ENCODE measurements at places on chromosomes 11 and 22.

DNA sequence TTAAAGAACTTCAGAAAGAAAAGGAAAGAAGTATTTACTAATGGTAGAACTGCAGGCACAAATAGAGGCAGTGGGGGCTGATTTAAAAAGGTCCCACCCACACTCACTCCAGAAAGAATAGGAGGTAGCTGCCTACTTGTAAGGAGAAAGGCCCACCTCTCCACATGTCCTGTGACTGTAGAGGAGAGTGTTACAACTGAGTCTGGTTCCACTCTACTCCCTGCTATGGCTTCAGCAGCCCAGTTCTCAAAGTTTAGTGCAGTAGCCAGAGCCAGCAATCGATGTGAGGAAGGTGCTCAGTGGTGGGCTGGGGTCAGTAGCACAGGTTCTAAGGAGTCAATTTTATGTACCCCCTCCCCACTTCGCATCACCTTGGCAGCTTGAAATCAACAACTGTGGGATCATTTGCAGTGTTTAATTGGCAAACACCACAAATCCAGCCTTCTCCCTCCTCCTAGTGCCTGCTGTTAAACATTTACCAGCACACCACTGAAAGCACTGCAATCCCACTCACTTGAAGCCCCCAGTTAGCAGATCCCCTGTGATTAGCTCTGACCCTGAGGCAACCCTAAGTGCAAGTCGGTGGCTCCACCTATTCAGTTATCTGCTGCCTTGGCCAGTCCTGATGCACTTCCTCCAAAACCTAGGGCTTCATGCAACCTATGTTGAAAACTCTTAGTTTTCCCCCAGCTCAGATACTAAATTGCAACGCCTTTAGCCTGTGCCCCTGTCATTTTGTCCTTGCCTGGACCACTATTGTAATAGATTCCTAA, 146.6 kb downstream of the BBOX1 start:
- DNase-seq: no peak

DNA sequence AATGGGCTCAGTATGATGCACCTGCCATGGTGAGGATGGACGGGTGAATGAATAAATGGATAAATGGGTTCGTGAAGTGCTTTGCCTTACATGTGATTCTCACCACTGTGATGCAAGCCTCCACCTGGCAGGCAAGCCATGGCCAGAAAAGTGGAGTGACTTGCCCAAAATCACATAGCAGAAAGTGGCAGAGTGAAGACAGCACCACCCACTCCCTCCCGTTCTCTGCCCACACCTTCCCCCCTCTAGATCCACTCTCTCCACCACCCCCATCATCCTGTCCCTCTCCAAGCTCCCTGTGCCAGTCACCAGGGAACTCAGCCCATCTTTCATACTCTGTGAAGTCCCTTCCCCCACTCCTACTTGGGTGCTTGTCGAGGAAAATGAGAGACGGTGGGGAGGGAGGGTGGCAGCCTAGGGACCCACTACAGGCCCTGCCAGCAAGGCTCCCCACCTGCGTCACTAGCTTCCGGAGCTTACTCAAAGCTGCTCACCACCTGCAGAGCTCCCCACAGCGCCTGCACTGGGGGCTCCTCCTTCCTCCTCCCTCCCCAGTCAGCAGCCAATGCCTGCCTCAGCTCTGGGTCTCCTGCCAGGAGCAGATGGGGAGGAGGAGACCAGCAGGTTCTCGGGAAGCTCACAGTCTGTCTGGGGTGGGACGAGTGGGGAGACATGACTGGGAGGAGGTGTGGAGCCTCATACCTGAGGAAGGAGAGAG, 82.3 kb downstream of the PDE2A start:
- DNase-seq: no peak

DNA sequence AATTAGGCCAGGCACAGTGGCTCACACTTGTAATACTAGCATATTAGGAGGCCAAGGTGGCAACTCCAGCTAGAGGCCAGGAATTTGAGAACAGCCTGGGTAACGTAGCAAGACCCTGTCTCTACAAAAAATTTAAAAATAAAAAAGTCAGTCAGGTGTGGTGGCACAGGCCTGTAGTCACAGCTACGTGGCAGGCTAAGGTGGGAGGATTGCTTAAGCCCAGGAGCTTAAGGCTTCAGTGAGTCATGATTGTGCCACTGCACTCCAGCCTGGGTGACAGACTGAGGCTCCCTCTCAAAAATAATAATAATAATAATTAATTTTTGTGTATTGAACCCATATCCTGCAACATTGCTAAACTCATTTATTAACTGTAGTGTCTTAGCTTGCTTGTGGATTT, 15.3 kb upstream of the TRIM29 start:
- DNase-seq: no peak

DNA sequence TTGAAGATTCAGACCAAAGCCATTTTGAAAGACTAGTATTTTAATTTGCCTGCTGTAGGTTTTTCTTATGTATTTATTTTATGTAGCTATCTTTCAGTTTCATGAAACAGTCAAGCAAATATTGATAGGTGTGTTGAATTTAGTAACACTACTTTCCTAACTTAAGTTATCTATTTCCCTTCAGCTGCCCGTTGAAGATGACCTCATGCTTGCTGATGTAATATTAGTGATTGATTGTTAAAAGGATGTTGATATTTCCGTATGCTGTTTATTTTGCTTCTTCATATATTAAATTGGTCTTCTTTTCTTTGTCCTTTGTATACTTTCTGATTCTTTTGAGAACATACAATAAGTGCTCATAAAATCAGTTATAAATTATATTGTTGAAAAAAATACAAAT, 86.8 kb upstream of the CHORDC1 start:
- DNase-seq: no peak

- DNase-seq: no peak
Observed at GRCh38 chr11:96506953-96507354, 117.1 kb downstream of the JRKL start.

DNA sequence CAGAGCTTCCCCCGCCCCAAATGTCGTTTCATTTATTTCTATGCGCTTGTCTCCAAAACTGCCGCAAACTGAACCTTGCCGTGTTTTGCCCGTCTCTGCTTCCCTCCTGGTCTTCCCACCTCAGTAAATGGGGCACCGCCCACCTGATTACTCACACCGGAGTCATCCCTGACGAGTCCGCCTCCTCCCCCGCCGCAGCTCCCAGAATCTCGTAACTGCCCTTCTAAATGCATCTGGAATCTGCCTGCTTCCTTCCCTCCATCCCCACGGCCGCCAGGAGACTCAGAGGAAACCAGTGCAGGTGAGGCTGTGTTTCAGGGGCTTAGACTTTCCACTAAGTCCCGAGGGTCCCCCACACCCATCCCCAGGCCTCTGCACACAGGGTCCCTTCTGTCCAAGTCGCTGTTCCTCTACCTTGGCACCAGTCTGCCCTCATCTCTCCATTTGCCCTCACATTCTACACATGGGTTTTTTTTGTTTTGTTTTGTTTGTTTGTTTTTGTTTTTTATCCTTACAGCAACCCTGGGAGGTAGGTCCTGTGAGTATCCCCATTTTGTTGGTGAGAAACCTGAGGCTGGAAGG, 62.6 kb upstream of the PHF21B start:
- DNase-seq: peak; percentile 72

DNA sequence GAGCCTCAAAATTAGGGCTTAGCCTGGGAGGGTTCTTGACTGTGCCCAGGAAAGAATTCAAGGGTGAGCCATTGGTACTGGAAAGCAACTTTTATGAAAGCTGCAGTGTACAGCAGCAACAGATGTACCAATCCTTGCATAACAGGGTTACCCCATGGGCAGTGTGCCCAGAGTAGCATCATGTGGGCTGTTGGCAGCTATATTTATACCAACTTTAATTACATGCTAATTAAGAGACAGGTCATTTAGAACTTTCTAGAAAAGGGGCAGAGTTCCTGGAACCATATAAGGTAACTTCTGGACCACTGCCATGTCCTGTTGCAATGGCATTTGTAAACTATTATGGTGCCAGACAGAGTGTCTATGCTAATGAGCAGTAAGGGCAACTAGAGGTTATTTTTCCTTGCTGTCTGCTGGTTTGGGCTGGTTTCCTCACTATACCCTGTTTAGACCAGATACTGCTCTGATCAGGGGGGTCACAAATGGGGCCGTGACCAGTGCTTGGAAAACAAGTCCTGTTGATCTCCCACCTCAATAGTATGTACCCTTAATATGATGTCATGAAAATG, 1120.5 kb upstream of the RAG2 start:
- DNase-seq: no peak

DNA sequence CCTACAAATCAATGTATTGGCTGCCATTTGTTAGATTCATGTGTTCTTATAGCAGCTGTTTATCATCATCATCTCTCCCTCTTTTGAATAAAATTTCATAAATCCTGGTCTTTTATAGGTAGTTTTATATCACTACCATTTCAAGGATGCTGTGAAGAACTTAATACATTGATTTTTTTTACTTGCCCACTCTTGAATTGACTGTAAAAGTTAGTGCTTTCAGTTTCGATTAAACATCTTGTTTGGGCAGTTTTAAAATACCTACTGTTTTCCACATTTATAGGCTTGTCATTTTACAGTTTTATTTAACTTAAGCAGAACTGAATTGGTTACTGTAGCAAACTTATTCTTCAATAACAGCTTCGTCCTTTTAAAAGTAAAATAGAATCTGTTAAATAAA, 59.5 kb downstream of the TTC17 start:
- no peak for DNase-seq

DNA sequence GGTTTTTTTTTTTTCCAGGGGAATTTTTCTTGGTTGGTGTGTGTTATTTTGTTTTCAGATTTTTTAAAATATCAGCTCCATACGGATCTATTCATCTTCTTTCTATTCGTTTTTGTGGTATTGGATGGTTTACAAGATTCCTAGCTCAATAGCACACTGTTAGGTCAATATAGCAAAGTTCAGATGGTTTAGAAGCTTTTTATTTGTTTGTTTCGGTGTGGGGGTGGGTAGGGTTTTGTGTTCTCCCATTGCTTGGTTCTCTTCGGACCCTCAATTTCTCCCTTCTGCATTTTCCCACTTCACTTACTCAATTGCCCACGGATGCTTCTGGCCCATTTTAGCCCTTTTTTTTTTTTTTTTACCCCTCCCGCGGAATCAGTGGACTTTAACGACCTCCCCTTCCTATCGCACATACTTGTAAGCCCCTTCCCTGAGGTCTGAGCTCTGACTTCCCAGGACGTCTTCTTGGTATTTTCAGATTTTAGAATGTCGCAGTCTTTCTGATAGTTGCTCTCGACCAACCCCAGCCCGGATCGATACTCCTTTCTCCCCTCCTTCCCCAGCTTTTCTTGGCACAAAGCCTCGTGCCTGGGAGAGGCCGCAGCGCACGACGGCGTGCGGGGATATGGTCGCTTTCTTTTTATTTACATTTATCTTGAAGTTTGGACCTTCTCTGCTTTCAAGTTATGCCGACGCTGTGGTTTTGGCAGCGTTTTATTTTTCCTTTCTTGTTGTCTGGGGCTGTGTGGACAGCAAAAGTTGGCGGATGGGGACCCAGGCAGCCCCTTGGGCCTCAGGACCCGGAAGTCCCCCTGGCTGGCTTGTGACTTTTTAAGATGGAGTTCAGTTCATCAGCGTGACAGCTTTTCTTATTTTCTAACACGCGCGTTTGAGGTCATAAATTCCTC, 4.4 kb upstream of the SPDYC start:
- DNase-seq: no peak

GRCh38 chr22:20615021-20615420, 107.6 kb downstream of the MED15 start:
- no peak for DNase-seq

DNA sequence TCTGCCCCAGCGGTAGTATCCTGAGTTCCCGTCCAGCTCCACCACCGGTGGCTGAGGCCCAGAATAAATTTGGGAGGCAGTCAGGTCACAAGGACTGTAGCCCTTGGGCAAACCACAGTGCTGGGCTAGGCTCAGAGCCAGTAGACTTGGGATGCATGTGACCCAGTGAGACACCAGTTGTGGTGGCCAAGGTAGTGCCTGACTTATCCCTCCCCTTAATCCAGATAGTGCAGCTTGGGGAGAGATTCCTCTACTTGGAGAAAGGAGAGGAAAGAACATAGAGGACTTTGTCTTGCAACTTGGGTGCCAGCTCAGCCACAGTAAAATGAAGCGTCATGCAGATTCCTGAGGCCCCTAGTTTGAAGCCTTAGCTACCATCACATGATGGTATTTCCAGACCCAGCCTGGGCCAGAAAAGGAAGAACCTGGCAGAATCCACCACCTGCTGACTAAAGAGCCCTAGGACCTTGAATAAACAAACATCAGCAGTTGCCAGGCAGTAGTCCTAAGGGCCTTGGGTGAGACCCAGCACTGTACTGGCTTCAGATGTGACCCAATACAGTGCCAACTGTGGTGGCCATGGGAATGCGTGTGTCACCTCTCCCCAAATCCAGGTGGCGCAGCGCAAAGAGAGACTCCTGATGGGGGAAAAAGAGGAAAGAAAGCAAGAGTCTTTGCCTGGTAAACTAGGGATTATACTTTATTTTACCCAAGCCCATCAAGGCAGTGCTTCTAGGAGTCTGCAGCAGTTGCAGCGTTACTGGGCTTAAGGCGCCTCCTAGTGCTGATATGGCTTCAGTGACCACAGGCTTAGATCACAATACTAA, 17.0 kb upstream of the DDX10 start:
- peak; percentile 78 for DNase-seq

DNA sequence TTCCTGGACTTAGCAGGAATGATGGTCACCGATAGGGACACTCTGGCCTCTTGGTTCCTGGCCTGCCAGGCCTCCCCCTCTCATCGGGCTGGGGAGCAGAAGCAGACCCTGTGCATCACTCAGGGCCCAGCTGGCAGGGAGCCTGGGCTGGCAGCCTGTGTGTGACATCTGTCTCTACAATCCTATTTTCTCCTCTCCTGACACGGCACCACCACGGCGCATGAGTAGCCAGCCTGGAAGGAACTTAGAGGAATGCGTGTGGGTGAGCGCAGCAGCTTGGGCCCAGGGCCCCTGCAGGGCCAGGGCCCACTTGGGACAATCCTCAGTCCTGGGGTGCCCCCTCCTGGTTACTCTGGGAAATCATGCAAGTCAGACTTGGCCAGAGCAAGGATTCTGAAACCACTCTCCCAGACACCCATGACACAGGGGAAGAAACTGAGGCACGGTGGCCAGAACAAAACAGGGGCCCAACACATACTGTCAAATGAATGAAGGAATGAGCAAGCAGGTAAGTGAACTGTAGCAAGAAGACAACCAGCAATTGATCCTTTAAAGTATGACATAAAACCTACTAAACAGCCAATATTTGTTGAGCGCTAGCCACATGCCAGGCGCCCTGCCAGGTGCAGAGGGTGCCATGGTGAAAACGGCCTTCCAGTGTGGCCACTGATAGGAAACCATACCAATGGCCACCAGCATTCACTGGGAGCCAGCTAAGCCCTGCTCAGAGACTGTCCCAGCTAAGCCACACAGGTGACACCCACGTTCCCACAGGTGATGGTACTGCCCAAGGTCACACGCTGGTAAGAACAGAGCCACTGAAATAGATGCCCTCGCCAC, 13.3 kb downstream of the RSPH14 start:
- DNase-seq: peak; percentile 75

GRCh38 chr11:63507511-63507910, 1.6 kb downstream of the LGALS12 start:
- no peak for DNase-seq

- no peak for DNase-seq
Observed at GRCh38 chr11:1567721-1568100, 4.4 kb downstream of the DUSP8 start.

DNA sequence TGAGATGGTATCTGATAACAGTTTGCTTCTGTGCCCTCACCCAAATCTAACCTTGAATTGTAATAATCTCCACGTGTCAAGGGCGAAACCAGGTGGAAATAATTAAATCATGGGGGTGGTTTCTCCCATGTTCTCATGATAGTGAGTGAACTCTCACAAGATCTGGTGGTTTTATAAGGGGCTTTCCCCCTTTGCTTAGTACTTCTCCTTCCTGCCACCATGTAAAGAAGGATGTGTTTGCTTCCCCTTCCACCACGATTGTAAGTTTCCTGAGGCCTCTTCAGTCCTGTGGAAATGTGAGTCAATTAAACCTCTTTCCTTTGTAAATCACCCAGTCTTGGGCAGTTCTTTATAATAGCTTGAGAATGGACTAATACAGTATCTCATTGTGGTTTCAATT, 8.5 kb upstream of the OVCH2 start:
- no peak for DNase-seq

All from fibroblast of skin of abdomen (primary cell).